CD4-positive, alpha-beta T cell treated with Interleukin-4 for 4 hours (primary cell): ENCODE measurements at places on chromosomes 2 and 18.
A peak's percentile ranks its signal among the peaks of the same experiment; 100 is the strongest.

- no peak for DNase-seq
These were observed 83.3 kb downstream of the PTGR3 start for GRCh38 chr18:75125382-75126331.

DNA sequence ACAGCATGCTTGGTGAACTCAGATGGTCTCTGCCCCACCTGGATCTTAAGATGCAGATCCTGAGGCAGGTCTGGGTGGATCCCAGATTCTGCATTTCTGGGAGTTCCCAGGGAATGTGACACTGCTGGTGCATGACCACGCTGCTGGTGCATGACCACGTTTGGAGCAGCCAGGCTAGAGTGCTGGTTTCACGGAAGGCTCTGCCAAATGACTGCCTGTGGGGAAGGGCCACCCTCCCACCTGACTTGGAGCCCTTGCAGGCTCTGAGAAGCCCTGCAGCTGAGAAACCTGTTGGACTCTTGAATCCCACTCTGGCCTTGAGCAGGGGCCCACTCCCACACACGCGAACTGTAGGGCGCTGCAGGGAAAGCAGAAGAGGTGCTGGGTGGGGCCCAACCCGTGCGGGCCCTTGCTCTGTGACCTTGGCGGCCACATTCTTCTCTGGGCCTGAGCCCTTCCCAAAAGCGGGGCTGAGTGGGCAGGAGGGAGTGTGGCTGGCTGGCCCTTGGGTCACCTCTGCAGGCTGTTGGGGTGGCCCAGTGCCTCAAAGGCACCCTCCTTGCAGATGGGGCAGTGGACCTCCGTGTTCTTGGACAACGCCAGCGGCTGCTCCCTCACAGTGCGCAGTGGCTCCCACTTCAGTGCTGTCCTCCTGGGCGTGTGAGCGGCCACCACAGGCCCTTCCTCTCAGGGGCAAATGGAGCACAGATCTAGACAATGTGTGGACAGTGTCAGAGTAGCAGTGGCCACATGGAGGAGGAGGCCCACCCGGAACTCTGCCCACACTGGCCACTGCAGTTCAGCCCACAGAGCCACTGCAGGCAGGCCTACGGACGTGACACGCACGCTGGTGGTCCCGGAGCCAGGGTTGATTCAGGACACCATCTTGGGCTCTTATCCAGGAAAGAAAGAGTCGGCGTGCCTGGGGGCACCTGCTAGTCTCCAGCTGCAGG, 7.9 kb downstream of the ERFE start:
- DNase-seq: no peak

GRCh38 chr18:35577045-35577848, 4.3 kb upstream of the GALNT1 start:
- DNase-seq: no peak

GRCh38 chr2:174773215-174773614, 8.9 kb upstream of the CHRNA1 start:
- no peak for DNase-seq

- peak; percentile 48 for DNase-seq
These were observed 3.1 kb upstream of the GMPPA start for GRCh38 chr2:219495531-219496122.

DNA sequence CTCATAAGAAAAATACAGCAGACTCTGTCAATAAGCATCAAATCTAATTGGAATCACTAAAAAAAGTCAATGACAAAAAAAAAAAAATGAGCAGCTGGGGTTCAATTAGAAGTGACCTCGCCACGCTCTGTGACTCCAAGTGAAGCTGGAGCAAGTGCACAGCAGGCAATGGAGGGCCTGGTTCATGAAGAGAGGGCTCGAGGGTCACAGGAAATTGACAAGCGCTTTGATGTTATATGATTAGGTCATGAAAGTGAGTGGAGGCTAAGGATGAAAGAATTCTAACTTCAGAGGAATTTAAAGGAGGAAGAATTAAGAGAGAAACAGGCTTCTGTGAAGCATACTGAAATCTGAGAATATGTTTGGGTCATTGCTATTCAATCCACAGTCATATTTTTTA, 85.4 kb upstream of the TMEM18 start:
- DNase-seq: no peak

- no peak for DNase-seq
These were observed 992.2 kb upstream of the PIK3C3 start for GRCh38 chr18:40962784-40963183.

GRCh38 chr2:191670076-191670475, 7.9 kb upstream of the NABP1 start:
- DNase-seq: no peak

DNA sequence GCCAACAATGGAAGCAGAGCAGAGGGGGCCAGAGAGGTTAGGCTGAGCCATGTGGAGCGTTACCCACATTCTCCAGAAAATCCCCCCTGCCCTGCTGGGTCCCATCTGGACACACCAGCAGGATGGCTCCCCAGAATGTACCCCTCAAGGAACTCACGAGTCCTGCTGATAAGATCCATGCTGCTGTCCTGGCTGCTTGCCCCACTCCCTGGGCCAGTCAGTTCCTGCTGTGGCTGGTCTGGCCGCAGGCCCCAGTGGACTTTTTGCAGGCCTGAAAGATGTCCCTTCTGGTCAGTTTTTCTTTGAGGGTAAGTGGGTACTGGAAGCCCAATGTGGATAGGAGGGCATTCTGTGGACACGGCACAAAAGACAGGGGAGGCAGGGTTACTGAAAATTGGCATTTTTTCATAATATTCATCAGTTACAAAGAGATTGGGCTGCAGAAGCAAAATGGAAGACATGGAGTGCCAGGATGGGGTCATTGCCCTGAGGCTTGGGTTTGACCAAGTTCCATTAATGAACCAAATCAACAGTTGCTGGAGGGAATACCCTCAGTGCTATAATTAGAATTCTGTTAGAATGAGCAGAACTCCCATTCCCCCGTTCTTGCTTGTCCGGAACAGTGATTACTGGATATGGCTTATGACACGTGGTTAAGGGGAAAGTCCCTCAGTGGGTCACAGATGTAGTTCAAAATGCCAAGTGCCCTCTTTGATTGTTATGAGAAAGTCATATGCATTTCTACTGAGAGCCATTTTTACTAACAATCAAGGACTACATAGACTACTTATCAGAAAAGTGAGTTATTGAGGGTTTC, 38.7 kb downstream of the SLC4A5 start:
- no peak for DNase-seq

- DNase-seq: no peak
These were observed 100.5 kb upstream of the ODC1 start for GRCh38 chr2:10548626-10549025.

DNA sequence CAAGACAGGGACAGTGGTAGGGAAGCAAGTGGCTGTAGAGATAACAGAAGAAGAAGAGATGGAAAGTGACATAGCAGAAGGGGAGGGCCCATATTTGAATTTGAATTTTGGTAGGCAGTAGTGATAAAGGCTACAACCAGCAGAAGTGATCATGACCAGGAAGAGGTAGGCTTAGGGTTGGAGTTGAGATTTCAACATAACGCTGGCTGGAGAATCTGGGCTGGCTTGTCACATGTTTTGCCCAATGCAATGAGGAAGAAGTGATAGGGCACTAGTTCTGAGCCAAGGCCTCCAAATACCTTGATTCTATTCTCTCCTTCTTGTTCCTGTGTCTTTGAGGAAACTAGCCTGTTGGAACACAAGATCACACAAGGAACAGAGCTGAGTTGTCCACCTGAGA, 69.4 kb downstream of the SCG2 start:
- DNase-seq: no peak

- no peak for DNase-seq
These were observed 84.9 kb downstream of the MALT1 start for GRCh38 chr18:58756148-58756547.

DNA sequence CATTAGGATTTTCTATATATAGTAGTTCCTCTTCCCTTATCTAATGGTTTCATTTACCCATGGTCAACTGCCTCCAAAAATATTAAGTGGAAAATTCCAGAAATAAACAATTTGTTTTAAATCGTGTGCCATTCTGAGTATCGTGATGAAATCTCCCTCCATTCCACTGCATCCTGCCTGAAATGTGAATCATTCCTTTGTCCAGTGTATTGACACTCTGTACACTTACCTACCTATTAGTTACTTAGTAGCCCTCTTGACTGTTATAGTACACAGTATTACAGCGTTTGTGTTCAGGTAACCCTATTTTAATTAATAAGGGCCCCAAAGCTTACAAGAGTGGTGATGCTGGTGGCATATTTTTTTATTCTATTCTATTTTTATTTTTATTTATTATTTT, 26.2 kb downstream of the TAF4B start:
- no peak for DNase-seq

DNA sequence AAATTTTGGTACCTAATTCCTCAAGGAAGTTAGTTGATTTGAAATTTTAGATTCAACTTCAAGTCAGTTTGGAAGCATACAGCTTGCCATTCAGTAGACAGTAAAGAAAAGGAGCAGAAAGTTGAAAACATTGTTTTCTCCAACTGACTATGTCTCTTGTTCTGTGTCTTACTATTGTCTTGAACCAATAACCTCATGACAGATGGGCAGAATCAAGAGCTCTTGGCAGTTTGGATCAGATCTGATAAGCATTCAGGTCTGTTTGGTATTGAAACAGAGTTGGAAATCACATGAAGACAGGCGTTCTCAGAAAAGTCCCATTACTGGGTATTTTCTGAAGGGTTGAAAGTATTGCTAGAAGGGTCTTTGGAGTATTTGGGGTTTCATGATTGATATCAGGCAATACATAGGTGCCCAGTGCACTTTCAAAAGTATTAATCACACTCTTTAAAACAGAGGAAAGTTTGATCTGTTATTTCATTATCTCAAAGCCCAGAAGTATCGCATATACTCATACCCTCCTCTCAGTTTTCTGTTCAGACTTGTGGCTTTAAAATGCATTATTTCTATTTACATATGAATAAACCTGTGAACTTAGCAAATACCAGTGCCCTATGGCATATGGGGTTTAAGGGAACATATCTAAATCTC, 428.4 kb upstream of the ZEB2 start:
- DNase-seq: no peak

DNA sequence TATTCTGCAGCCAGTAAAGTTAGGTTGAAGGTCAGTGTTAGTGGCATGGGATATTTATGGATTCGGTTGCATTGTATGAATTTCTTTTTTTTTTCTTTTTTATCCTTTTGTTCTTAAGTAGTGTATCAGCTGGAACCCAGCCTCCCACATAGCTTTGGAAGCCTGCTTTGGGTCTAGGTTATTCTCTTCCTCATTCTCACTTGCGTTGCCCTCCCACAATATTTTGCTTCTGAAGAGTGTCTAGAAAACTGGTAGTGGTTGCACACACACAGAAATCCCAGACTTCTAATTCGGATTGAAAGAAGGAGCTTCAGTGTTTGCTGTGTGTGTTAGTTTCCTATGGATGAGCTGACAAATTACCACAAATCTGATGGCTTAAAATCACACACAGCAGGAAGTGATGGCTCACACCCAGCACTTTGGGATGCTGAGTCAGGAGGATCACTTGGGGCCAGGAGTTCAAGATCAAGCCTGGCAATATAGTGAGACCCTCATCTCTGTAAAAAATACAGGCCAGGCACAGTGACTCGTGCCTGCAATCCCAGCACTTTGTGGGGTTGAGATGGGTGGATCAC, 104.8 kb downstream of the ARL4C start:
- no peak for DNase-seq

- DNase-seq: no peak
These were observed 52.6 kb upstream of the NFU1 start for GRCh38 chr2:69489793-69490192.

DNA sequence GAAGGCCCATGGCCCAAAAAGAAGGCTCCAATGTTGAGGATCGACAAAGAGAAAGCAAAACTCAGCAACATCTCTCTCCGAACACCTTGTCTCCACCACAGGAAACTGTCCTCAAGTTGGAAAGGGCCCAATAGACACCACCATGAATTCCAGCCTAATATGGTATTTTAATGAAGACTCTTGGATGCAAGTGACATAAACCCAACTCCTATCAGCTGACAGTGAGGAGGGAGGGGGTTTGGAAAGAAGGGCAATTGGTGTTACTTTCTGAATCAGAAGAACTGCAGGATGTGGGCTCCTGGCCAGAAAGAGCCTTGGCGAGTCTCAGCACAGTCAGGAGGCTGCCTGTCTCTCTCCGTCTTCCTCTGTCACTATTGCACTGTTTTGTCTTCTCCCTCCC, 40.3 kb upstream of the SIGLEC15 start:
- DNase-seq: no peak

DNA sequence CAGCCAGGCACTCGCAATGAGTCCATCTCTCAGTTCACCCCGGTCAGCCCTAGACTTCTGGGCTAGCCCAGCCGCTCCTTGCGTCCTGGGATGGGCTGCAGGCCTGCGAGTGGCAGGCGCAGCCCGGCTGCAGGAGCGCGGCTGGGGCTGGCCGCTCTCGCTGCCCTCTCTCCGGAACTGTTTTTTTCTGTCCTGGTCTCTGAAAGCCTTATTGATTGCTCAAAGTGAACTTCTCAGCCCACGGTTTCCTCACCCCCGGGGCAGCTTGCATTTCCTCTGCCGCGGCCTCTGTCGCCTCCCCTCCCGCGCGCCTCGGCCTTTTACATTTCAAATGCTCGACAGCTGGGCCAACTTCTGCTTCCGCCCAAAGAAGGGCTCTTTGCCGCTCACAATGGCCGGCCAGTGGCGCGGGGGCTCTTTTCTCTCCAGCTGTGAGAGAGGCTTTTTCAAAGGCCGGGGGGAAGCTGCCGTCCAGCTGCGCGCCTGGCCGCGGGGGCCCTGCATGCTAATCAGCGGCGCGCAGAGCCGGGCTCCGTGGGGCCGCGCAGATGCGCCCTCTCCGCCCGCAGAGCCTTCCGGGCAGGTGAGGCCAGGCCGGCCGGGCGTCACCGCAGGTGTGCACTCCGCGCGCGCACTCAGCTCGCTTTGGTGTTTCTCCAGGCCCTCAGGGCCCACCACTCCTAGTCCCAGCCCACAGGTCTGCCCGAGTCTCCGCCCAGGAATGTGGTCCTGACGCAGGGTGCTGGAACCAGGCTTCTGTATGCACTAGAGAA, 513.8 kb downstream of the RNF144A start:
- peak; percentile 35 for DNase-seq

DNA sequence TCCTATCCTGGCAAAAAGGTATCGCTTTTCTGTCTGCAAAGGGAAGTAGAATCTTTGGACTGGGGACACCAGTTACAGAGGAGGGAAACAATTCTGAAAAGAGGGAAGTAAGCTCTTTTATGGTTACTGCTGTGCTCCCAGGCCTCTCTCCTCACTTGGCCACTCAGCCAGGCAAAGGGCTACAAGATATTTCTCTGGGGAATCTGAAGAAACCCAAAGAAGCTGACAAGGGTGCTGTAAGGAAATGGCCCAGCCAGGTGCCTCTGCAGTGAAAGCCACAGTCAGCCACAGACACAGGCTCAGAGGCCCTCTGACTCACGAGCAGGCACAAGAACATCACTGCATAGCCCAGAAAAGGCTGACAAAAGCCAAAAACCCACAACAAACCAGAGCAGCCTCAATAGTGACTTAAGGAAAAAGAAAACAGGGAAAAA, 5.8 kb downstream of the HDLBP start:
- peak; percentile 80 for DNase-seq
